Stimulated activated memory B cell treated with anti-CD40 and anti-IgM and Interleukin-4, amounts not matched to agents 10 μg/mL and 1 μg/mL and 100 μg/mL, for 72 hours (primary cell): ENCODE measurements at places on chromosomes 1 and 21.
A peak's percentile ranks its signal among the peaks of the same experiment; 100 is the strongest.

DNA sequence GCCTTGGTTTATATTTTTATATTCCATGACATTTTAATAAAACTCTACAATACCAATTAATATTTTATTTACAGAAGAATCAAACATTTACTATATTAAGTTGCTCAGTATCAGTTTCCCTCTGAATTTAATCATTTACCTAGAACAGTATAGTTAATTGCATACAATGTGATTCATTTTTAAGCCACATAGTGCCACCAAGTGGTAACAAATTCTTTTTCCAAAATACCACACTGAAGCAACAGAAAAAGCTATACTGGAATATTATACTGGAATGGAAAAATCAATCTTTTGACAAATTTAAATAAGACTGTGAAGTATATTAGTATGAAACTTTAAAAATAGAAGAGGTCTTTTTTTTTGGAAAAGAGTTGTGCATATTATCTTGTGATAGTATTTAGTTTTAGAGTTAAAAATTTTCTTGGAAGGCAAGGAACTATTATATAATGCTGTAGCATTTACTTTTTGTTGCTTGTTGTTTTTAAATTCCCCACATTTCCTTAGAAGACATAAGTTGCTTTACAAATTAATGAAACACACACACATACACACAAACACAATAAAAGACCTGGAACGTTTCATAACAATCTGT, 57.3 kb downstream of the ZNF644 start:
- ATAC-seq = no peak

- ATAC-seq = peak; percentile 76
Measured at GRCh38 chr1:216221260-216221700, 202.0 kb downstream of the USH2A start.

DNA sequence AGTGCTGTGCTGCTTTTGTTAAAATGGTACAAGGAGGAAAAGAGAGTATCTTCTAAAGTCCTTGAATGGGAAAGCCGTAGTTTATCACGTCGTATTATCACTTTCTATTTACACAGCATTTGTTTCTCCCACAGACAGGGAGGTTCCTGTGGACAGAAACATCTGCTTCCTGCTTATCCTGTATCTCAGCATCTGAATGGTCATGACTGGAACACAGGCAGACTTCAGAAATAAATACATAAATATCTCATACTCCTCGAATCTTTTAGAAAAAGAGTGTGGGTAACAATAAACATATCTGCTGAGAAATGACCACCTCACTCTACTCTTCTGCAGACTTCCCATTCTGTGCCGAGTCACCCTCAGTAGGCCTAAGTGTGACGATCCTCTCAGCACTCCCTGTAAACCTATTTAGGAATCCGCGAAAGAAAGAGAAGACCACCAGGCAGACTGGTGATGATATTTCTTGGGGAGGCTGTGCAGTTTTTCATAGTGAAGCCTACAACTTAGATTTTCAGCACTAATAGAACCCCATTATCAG, 393.5 kb downstream of the SMYD3 start:
- no peak for ATAC-seq

GRCh38 chr1:246107516-246108277, 399.4 kb downstream of the SMYD3 start:
- ATAC-seq = no peak

- ATAC-seq = no peak
Measured at GRCh38 chr1:3461238-3461933, 6.9 kb downstream of the ARHGEF16 start.

DNA sequence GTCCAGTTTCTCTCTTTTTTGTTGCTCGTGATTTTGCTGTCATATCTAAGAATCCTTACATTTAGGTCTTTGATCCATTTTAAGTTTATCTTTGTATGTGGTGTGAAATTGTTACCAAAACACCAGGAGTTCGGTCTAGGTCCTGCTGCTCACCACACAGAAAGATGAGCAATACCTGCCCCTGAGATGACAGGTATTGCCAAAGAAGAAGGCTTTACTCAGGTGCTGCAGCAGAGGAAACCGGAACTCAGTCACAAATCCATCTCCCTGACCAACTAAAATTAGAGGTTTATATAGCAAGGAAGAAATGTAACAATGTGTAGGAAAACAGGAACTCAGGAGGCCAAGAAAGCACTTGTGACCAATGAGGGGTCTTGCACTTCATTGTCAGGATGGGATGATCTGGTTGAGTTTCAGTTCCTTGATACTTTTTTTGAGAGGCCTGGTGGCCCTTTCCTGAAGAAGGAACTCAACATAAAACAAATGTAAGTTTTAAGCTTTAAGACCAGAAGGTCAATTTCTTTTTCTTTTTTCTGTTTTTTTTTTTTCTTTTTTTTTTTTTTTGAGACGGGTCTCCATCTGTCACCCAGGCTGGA, 16.5 kb upstream of the SETDB1 start:
- no peak for ATAC-seq

GRCh38 chr1:188137221-188137620, 1308.5 kb downstream of the PLA2G4A start:
- ATAC-seq = no peak

DNA sequence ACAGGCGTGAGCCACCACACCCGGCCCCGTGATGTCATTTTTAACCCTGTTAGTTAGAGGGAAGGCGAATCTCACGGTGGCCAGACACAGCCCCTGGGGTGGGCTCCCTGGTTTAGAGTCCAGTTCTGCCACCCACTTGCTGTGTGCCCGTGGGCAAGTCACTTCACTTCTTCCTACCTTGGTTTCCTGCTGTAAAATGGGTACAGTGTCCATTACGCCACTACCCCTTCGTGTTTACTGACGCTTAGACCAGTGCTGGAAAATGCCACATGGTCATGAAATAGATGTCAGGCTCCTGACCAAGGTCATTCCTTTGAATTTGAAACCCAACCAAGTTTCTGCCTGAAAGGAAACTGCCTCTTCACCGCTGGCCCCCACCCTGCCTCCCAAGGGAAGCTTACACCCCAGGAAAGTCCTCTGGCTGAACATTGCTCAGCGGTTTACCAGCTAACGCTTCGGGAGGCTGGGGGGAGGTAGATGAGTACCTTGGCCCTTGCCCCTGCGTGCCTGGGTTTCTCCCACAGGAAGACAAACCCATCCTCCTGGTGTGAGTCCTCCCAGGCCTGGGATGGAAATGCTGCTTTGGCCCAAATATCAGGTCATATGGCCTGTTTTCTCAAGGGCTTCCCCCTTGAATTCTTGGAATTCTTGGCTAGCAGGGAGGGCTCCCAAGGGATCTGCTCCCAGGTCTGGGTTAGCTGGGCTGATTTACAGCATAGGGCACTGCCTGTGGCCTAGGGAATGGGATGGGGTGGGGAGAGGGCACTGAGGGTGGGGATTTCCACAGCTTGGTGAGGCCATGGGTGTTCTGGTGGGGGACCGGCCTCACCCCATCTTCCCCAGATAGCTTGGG, 7.6 kb upstream of the AADACL4 start:
- no peak for ATAC-seq

- no peak for ATAC-seq
Measured at GRCh38 chr1:29939079-29939478, 702.8 kb downstream of the PTPRU start.

- no peak for ATAC-seq
Measured at GRCh38 chr1:173479649-173480048, 2.5 kb downstream of the PRDX6 start.

GRCh38 chr21:46188226-46189212, 4.3 kb upstream of the SPATC1L start:
- no peak for ATAC-seq

GRCh38 chr1:160009801-160010200, 22.0 kb downstream of the PIGM start:
- ATAC-seq = no peak

DNA sequence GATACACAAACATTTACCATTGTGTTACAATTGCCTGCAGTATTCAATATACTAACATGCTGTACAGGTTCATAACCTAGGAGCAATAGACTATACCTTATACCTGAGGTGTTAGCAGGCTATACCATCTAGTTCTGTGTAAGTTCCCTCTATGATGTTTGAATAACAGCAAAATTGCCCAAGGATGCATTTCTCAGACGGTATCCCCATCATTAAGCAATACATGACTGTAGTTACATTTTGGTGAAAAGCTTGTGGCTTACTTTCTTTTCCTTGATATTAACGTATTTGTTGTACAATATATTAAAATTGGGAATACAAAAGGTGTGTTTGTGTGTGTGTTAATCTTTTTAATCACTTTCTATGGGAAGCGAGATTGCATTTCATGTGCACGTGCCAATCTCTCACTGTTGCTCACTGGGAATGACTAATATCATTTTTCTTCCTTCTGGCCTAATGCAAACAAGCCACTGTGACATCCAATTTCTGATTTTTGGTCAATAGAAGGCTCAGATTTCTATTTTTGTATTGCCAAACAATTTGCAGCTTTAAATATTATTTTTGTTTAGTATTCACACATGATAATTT, 36.7 kb upstream of the WLS start:
- no peak for ATAC-seq

DNA sequence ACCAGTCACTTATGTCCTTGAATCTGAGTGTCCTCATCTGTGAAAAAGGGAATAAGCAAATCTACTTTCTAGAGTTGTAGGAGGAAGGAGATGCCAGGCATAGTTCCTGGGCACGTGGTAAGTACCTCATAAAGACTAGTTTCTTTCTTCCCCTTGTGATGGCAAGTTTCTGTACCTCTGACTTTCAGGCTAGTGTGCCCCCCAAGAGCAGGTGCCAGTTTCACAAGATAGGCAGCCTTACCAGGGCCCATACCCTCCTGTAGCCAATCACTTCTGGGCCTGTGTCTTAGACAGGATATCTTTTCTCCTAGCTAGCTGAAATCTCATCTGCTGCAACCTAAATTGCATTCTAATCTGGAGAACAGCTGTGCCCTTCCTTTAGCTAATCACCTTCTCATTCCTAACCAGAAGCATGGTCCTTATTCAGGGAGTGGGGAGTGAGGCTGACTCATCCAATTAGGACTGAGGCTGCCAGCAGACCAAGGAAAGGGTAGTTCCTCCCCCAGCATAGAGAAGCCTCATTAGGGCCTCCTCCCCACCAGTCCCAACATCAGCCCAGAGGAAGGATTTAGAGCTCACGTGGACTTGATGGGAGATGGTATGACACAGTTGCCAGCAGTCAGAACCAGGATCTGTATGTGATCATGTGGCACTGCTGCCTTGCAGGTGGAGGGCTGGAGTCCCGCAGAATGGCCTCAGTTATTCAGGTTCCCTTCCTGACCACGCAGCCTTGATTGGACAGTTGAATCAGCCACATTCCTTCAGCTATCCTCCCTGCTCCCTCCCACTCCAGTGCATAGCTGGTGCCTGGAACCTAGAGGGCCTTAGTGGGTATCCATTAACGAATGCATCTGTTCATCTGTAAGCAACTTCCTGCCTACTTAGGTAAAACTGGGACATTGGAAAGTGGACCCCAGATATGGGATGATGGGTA, 7.9 kb downstream of the KLHDC8A start:
- peak; percentile 64 for ATAC-seq

GRCh38 chr21:24561291-24561690, 1046.0 kb downstream of the MRPL39 start:
- no peak for ATAC-seq

- no peak for ATAC-seq
Measured at GRCh38 chr1:15053153-15053552, 100.4 kb upstream of the TMEM51 start.

DNA sequence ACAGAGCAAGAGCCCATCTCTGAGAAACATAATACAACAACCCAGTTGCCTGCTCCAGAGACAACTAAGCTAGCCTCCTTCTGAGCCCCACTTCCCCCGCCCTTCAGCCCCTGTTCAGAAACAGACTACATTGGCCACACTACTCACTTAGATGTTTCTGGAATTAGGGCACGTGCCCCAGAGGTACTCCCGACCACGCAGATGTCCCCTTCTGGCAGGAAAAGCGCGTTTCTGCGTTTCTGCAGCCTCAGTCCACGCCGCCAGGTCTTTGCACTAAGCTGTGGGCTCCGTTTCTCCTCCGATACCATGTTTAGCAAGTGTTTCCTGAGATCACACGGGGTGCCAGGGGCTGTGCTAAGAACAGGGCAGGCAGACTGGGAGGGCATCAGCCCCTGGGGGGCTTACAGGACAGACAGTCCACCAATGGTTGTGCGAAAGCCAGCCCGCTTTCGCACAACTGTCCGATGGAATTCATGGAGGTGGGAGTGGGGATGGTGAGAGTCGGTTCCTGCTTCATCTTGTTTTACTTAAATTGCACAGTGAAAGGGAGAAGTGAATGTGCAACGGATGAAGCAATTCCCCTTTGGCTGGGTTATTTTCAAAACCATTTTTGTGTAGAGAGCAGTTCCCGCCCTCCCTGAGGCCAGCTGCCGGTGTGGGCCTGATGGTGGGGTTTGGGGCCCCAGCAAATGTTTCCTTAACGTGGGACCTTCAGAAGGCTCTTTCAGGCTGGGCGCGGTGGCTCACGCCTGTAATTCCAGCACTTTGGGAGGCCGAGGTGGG, 2.7 kb downstream of the PIK3CD start:
- peak; percentile 49 for ATAC-seq

DNA sequence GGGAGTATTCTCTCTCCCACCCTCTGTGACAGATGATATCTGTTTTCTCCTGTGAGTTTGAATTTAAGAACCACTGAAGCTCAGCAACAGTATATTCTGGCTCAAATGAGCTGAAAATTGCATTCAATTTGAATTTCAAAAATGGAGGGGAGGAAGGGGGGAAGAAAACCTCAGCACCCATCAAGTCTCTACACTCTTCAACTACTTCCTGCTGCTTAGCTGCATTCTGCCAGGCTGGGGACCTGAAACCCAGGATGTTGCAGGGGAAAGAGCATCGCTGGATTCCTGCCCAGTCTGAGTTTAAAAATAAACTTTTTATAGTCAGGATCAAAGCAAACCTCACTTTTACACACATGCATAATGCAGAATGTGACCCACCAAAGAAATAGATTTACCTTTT, 214.3 kb upstream of the ESRRG start:
- no peak for ATAC-seq

DNA sequence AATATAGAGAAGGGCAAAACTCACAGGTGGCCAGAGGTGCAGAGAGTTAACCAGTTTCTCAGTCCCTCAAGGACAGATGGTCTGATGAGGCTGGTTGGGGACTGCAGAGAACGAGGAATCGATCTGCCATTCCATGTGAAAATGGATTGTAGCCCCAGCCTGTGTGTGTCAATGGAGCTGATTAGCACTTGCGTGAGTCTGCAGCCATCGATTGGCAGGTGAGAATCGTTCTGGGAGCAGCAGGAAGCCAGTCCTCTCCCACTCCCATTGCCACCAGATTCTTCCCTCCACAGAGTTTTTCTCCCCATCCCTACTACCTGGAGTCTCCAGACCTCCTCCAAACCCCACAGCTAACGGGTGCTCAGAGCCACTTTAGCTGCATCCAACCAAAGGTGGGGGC, 18.3 kb upstream of the PSMB2 start:
- ATAC-seq = no peak

GRCh38 chr1:228753287-228753686, 18.0 kb downstream of the RHOU start:
- no peak for ATAC-seq

DNA sequence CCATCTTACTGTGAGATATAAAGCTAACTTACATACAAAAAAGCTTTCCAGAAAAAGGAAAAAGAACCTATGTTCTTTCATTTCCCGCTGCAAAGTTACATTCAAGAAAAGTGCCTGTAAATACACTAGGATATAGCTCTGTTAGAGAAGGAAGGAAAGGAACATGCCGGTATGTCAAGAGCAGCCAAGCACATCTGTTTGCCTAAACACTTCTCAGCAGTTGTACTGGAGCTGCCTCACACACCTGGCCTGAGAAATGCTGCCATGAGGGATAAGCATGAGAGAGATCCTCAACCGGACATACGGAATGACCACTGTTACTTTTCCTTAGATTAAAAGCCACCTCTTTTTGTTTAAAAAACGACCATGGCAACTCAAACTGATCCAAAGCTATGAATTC, 189.7 kb downstream of the RERE start:
- ATAC-seq = no peak
